Smooth muscle cell of the pulmonary artery (primary cell): ENCODE measurements at places on chromosomes 4 and X. TPM values are rescaled to one million over a fixed set of nuclear protein-coding genes. Genes with fewer than 3 reads are reported as not detected.

ZNF157 gene
- total RNA-seq, result 0.03 and 0.26 TPM in 2 replicates

UGT2B15 gene
- not detected in 2 replicates for total RNA-seq

PAGE2 gene
- total RNA-seq, result not detected in 2 replicates

NDST4 gene
- not detected in 2 replicates for total RNA-seq

SLIT2 gene
- 15.1 and 27.6 TPM in 2 replicates for total RNA-seq

PHEX gene
- total RNA-seq, result 0.46 and 1.4 TPM in 2 replicates

EPHA5 gene
- total RNA-seq, result 2.5 and 3.9 TPM in 2 replicates
